ENCODE measurements at places on chromosomes 16 and 17.

DNA sequence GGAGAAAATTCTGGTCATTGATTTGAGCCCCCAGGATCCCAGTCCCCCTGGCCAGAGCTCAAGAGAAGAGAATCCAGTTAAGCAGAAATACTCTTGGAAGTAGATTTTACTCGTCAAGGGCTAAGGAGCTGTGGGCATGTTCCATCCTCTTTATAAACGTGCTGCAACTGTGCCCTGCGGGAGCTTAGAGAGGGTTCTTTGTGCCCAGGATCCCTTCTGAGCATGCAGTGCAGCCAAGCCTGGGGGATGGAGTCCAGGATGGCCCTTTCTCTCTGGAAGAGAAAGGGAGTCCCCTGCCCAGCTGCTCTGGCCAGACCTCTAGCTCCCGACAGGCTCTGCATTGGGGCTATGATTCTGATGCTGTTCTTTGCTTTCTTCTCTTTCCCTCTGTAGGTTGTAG, 9.5 kb upstream of the LGALS9 start:
- no peak for DNase-seq

DNA sequence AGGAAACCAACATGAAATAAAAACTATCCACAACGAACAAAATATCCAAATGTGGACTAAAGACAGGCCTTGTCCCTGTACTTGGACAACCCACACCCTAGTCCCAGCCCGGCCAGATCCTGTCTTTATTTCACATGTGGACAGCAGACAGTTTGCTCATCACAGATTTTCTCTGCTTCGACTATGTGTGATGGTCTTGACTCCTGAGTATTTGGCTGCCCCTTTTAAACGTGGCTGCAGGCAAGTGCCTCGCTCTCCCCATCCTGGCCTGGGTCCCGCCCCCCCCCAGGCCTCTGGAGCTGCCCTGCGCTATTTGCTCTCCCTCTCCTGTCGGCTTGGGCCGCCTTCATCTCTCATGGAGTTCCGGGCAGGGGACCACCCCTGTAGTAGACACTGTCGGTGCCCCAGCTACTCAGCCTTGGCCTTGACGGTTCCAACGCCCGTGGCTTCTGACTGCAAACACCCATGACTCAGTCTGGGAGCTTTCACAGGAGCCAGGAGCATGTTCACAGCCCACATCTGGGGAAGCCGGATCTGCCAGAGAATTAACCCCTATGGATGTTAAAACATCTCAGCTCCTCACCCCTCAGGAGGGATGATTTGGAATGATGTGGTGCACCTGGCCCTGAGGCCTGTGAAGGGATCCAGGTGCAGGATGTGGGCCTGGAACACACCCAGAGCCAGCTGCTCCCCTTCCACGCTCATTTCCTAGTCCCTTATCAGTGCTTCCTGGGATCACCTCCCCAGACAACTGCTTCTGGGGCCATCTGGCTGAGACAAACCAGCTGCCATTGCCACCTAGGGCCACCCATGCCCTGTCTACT, 229.7 kb upstream of the RPL38 start:
- no peak for DNase-seq

- no peak for DNase-seq
Observed at GRCh38 chr16:67653789-67654402, 6.2 kb downstream of the ACD start.

DNA sequence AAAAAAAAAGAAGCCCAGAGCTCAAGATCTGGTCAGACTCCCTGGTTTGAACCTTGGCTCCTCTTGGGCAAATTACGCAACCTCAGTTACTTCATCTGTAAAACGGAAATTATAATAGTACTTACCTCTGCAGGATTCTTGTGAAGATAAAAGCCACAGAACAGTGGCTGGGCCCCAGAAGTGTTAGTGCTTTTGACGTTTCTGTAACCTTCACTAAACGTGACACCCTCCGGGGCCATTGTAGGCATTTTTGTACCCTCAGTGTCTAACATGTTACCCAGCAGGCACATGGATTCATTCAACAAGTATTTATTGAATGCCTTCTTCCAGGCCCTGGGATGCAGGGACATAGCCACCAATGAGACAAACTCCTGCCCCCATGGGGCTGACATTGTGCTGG, 58.0 kb downstream of the PITPNC1 start:
- peak; percentile 80 for DNase-seq

GRCh38 chr16:68785715-68786114, 48.6 kb downstream of the CDH1 start:
- no peak for DNase-seq

DNA sequence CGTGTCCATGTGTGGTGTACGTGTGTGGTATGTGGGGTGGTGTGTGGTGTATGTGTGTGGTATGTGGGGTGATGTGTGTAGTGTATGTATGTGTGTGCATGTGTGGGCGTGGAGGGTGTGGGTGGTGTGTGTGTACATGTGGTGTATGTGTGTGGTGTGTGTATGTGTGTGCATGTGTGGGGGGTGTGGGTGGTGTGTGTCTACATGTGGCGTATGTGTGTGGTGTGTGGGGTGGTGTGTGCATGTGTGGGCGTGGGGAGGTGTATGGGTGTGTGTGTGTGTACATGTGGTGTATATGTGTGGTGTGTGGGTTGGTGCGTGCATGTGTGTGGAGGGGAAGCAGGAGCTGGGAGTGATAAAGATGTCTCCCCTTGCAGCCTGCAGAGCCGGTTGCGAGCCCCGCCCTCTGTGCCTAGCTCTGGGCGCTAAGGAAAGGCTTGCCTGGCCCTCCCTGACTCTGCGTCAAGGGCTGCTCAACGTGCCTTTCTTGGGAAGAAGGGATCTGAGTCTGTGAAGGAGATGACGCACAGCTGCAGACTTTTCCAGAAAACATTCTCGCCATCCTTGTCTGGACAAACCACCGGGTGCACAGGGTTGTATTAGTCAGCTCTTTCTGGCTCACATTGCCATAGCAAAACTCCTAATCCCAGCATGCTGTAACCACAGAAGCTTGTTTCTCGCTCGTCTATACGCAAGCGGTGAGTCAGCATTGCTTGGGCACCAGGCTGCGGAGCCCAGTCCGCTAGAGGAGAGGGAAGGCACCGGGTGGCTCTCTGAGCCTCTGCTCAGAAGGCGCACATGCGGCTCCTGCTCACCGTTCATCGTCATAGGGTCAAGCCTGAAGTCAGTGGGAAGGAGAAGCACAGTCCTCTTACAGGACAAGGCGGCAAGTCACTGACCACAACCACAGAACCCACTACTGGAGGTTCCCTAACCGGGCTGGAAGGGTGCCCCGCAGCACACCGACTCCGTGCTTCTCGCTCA, 2.0 kb upstream of the CD300H start:
- DNase-seq: peak; percentile 66

DNA sequence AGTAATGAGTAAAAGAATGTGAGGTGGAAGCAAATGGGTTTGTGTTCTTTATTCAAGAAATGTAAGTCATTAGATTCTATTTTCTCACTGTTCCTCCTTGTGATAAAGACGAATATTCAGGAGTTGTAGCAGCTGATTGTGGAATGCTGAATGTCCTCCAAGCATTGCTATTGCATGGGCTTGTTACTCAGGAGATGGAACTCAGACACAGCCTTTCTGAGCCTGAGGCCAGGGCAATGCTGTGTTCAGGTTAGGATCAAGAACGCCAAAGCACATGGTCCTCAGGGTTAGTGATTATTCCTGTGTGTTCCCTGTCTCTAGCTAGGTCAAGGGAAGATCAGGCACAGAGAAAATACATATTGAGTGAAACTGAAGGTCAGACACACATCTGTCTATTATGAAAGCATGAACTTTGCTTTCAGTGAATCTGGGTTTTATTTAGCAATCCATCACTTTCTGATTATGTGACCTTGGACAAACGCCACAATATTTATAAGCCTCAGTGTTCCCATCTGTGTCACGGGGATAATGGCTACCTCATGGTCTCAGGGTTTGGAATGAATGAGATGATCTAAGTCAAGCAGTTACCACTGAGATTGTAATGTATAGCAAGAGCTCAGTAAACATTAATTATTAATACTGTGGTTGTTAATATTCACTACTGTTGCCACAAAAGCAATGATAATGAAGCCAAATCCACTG, 426.8 kb upstream of the DYNLRB2 start:
- no peak for DNase-seq

GRCh38 chr16:19645557-19645981, 72.5 kb downstream of the KNOP1 start:
- no peak for DNase-seq

GRCh38 chr17:50218771-50219315, 17.4 kb upstream of the COL1A1 start:
- DNase-seq: no peak

DNA sequence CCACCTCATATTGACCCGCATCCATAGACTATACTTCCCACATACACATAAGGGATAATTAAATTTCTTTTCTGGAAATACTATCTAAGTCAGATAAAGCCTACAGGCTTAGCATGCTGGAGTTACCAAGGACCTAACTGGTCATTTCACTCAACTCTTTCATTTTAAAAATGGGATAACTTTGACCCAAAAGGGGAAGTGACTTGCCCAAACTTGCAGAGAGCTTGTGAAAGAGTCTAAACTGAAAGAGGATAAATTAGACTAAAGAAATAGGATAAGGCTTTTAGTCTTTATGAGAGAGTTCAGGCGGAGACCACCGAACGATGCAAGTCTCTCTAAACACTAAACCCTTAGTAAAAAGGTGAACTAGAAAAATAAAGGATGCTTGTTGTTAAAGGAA, 3.9 kb upstream of the KRT33A start:
- peak; percentile 28 for DNase-seq

- DNase-seq: no peak
Observed at GRCh38 chr16:50839920-50840729, 98.2 kb downstream of the CYLD start.

DNA sequence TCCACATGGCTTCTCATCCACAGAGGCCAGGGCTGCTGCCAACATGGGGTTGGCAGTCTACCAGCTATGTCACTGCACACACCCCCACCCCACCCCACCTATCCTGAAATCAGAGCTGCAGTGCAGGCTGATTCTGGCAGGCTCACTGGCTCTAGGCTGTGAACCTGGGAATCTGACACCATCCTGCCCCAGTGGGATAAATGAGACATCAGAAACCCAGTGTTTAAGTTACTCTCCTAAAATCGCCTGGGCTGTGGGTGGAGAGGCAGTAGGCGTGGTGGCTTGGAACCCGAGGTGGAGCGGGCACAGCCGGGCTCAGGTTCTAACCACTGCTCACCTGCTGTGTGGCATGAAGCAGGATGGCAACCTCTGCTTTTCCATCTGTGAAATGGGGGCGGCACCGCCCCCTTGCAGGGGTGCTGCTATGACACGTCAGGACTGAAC, 5.6 kb downstream of the SLC38A8 start:
- DNase-seq: no peak

- peak; percentile 55 for DNase-seq
Observed at GRCh38 chr17:19384723-19385391, 2.1 kb downstream of the MFAP4 start.

DNA sequence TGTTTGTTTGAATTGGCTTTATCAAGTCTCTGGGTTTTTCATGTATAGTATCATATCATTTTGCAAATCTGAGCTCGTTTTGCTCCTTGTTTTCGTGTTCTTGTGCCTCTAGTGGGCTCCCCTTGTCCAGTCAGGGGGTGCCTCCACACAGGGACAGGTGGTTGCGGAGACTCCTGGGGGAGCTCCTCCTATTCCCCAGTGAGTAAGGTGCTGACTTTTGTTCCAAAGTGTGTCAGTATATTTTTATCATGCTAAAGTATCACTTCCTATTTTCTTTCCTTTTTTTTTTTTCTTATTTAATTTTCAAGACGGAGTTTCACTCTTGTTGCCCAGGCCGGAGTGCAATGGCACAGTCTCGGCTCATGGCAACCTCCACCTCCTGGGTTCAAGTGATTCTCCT, 30.3 kb upstream of the IL17C start:
- DNase-seq: no peak

- DNase-seq: no peak
Observed at GRCh38 chr17:55059724-55060123, 91.2 kb downstream of the STXBP4 start.

- DNase-seq: peak; percentile 44
Observed at GRCh38 chr17:79970576-79971068, 65.0 kb downstream of the TBC1D16 start.

DNA sequence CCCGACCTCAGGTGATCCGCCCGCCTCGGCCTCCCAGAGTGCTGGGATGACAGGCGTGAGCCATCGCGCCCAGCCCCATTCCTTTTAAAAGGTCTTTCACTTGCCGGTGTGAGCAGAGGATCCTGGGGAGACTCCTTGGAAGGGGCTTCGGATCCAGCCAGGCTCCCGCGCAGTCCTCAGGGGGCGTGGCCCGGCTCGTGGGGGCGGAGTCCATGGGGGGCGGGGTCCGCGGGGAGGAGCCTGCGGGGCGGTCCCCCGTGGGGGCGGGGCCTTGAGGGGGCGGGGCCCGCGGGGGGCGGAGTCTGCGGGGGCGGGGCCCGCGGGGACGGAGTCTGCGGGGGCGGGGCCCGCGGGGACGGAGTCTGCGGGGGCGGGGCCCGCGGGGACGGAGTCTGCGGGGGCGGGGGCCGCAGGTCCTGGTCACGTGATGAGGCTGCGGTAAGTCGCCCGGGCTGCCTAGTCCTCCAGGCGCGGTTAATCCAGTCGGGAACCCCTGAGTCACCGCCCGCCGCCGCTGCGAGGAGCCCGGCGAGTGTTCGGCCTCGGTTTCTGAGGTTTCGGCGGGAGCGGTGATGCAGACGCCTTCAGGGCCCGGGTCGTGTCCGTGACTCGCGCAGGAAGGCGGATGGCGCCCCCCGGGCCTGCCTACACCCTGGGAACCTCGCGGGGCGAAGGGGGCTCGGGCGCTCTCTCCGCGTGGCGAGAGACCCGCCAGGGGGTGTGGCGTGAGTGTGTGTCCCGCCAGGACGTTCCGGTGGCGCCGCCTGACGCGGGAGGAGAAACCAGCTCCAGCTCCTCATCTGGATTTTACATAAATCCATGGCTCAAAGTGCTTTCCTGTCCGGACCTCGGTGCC, 23.6 kb upstream of the ABR start:
- DNase-seq: no peak

GRCh38 chr17:82175201-82175600, 37.4 kb downstream of the CCDC57 start:
- no peak for DNase-seq

DNA sequence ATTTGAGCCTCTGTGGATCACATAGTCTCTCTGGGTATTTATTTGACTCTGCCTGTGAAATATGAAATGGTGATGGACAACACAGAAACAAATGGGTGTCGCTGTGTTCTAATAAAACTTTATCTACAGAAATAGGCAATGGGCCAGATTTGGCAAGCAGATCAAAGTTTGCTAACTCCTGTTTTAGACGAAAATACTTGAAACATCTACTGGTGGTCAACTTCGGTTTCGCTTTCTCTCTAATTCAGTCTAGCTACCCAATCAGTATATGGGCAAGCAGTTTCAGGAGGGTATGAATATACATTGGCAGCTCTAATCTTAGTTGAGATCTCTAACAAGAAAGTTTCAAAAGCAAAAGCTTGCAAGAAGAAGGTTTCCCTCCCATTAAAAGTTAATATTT, 60.1 kb upstream of the DYNLRB2 start:
- no peak for DNase-seq

GRCh38 chr16:4263504-4264436, 9.1 kb downstream of the TFAP4 start:
- no peak for DNase-seq

- no peak for DNase-seq
Observed at GRCh38 chr16:21584817-21585216, 14.6 kb upstream of the METTL9 start.

- no peak for DNase-seq
Observed at GRCh38 chr17:14307560-14308024, 6.7 kb downstream of the HS3ST3B1 start.

DNA sequence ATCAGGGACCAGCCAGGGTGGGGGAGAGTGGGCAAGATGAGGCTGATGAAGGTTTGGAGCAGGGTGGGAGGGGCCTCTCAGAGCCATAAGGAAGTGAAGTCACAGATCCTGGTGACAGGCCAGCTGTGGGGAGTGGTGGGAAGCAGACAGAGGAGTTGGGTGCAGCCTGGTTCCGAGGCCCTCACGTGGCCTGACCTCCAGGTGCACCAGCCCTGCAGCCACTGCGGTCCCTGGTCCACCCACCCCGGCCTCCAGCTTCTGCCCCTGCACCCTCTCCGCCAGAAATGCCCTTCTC, 3.9 kb upstream of the ZFPM1 start:
- DNase-seq: no peak
